ENCODE measurements at places on chromosomes 13 and 19.
A peak's percentile ranks its signal among the peaks of the same experiment; 100 is the strongest.

DNA sequence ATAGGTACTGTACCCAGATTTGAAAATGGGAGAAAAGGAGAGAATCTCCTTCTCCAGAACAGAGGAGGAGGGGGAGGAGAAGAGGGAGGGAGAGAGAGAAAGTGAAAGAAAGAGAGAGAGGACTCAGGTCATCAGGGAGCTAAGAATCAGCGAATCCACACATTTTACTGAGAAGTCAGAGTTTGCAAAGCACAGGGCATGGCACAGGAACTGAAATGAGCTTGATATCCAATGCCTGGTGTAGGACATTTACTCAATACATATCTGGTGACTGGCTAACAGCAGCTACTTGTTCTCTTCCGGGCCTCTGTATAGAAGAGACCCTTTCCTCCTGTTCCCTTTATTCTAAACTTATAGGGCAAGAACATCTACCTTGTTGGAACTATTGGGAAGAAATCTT is 375.1 kb downstream of the KLF5 start:
- DNase-seq, result no peak

GRCh38 chr19:6811906-6812305 is 39.4 kb downstream of the VAV1 start:
- DNase-seq, result no peak

DNA sequence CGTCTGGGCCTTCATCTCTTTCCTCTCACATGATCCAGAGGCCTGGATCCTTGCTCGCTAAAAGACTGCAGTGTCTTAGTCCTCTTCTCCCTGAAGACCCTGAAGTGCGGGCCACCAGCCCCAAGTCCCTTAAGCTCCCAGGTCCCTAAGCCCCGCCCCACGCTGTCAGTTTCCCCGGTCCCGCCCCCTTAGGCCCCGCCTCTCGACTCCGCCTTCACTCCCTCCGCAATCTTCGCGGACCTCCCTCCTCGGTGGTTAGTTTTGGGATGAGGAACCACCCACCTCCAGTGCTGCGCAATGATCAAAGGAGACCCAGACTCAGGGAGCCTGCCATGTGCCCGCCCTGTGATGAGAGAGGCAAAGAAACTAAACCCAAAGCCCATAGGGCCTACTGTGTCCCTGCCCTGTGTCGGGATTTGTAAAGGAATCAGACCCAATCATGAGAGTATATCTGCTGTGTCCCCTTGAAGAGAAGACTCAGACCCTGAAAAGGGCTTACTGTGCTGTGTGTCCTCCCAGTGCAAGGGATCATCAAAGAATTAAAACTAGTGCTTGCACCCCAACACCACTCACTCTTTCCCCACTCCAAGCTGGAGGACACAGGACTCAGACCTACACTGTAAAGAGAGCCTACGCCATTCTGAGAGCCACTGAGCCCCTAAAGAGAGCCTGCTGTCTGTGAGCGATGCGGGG is 3.0 kb upstream of the COX6B1 start:
- DNase-seq, result peak; percentile 85

DNA sequence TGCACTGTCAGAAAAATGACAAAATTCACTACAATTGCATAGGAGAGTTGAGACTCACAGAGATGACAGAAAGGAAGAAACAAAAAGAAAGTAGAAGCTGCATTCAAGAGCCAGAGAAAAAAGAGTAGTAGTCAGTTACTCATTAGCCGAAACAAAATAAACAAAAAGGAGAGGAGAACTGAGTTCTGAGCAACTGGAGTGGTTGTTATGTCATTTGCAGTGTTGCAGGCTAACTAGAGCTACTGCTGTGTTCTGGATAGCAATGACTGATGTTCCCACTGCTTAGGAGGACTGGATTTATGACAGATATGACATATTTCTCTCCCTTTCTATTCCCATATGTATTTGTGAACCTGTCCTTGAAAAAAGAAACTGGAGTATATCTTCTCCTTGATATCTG is 482.6 kb downstream of the RFC3 start:
- DNase-seq, result no peak

GRCh38 chr19:30374865-30375552 is 2.8 kb downstream of the ZNF536 start:
- DNase-seq, result no peak

- DNase-seq, result peak; percentile 50
Measured at GRCh38 chr13:49214917-49215376, 5.2 kb upstream of the MLNR start.

GRCh38 chr19:52138278-52138982 is 1.3 kb downstream of the ZNF616 start:
- peak; percentile 40 for DNase-seq

- no peak for DNase-seq
Measured at GRCh38 chr13:40082639-40083038, 427.2 kb downstream of the COG6 start.

- no peak for DNase-seq
Measured at GRCh38 chr19:46904114-46905060, 43.6 kb downstream of the ARHGAP35 start.

DNA sequence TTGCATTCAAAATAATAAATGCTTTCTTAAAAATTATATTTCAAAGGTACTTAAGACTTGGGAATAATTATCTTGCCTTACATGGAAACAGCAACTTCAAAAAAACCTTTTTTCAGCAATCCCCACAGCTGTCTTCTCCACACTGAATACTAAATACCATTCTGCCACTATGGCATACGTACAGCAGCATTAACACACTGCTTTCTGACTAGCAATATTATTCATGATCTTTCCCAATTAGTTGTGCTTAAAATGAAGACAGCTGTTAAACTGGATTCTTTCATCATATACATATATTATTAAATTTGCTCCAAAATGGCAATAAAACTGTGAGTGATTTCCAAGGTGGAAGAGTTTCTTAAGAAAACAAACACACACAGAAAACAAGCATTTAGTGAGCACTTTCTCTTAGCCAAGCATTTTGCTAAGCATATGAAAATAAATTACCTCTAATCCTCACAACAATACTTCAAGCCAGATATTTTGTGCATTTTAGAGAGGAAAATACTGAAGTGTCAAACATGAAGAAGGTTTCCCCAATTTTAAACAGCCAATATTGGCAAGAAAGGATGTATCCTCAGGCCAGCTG is 609.5 kb downstream of the SLITRK1 start:
- no peak for DNase-seq

GRCh38 chr19:48999481-49000325 is 6.0 kb downstream of the RUVBL2 start:
- DNase-seq, result peak; percentile 69

- DNase-seq, result no peak
Measured at GRCh38 chr19:44596428-44597130, 16.8 kb upstream of the IGSF23 start.

- DNase-seq, result no peak
Measured at GRCh38 chr13:38766799-38767198, 79.9 kb downstream of the FREM2 start.

DNA sequence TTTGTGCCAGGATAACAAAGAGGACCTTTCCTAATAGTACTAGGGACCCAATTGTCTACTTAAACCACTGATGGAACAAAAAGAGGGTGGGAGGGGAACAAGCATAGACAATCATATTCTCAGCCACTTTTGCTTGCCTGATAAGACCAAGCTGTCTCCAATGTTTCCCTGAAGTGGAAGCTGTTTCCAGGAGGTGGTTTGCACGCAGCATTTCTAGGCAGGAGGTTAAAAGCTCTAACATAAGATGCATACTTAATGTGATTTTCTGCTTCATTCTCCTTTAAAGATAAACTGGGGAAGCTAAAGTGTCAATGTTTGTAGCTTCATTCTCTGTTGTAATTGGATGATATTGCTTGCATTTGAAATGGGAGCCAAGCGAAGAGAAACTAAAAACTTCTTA is 442.9 kb downstream of the HS6ST3 start:
- DNase-seq, result no peak

DNA sequence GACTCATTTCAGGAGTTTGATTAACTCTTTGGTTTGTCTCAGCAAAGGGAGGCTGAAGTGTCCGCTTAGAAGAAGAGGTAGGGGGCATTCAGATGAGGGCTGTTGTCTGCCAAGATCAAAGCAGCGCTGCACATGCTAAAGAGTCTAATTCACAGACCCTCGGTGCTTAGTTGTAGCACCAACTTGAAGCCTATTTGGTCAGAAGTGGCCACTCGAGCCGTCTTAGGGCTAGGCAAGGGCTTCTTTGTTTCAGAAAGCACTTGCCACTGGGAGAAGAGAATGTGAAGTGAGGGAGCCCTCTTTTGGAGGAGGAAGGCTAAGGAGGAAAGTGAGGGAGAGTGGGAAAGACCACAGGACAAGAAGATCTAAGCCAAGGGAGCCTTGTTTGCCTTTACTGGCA is 313.4 kb upstream of the TMTC4 start:
- DNase-seq, result no peak

- no peak for DNase-seq
Measured at GRCh38 chr19:38194061-38194701, 29.8 kb downstream of the DPF1 start.

GRCh38 chr13:31452525-31452924 is 252.8 kb downstream of the B3GLCT start:
- no peak for DNase-seq

- no peak for DNase-seq
Measured at GRCh38 chr13:65917731-65918130, 1312.4 kb downstream of the PCDH9 start.

- no peak for DNase-seq
Measured at GRCh38 chr19:43438291-43439031, 23.8 kb downstream of the TEX101 start.

DNA sequence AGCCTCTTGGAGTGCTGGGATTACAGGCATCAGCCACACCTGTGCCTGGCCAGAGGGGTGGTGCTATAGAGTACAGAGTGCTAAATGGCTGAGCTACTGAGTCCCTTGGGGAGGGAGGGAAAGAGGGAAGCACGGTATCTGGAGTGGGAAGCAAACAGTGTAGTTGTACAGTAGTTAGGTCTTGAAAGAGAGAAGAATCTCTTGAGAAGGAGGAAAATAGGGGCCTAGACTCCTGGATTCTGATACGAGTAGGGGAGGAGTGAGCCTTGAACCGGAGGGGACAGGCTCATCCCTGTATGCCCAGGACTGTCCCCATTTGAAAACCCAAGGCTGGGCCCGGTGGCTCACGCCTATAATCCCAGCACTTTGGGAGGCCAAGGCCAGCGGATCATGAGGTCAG is 5.1 kb downstream of the MYADM start:
- no peak for DNase-seq

DNA sequence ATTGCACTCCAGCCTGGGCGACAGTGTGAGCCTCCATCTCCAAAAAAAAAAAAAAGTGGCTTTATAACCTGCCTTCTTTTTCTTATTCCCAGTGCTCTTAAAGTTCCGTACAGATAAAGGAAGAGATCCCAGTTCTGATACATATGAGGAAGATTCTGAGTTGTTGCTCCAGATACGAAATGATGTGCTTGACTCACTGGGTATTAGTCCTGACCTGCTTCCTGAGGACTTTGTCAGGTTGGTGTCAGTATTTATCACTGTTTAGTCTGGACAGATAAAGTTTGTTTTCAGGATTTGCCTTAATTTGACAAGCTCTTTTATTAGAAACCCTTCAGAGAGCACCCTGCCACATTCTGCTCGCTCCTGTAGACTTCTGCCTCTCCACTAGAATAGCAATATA is 33.9 kb downstream of the BBC3 start:
- no peak for DNase-seq

DNA sequence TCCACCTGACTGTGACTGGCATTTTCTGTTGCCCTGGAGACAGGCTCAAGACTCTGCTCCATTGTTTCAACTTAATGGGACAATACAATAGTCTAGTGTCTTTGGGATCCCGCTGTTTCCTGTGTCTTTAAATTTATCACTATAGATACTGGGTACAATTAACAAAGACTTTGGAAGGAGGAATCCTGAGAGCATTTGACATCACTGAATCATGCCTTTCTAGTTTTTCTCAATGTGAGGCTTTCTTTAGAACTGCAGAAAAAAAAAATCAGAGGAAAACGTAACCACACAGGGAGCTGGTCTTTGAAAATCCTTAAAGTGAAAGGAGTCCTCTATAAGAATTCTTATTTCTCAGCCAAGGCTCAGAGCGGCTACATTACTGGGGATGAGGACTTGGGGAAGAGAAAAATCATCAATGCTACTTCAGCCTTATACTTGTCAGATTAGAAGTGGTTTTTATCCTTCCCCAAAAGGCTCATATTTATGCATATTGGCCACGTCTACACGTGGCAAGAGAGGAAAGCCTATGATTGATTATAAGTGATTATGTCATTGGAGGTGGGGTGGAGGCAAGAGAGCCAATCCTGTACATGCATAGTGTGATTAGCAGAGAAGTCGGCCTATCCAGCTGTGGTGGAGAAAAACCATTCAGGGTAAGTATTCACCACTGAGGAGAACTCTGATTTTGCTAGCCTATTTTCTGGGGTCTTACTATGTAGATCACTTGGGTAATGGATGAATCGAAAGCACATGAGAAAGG is 34.4 kb upstream of the UBL3 start:
- no peak for DNase-seq

DNA sequence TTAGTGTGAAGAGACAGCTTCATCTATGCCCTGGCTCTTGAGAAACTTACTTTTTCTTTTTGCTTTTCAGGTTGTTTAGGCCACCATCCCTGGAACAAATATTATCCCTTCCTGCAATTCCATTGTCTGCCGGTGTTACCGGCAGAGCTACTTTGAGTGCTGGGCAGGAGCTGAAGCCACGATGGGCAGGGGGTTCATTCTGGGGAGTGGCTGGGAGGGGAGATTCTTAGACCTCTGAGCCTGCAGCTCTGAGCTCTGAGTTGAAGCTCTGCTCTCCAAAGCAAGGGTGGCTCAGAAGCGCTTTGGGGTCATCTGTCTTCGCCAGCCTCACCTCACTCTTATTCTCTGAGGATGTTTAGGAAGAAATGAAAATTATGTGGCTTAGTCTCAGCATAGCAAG is 1066.6 kb upstream of the SLC10A2 start:
- no peak for DNase-seq

All from stimulated activated CD4-positive, alpha-beta T cell treated with anti-CD3 and anti-CD28 coated beads, Interleukin-1b, Interleukin-23, amount 100 ng/mL, for 48 hours (primary cell).